Omental fat pad (tissue), 4 donors: ENCODE measurements at places on chromosomes 7 and 10.

DNA sequence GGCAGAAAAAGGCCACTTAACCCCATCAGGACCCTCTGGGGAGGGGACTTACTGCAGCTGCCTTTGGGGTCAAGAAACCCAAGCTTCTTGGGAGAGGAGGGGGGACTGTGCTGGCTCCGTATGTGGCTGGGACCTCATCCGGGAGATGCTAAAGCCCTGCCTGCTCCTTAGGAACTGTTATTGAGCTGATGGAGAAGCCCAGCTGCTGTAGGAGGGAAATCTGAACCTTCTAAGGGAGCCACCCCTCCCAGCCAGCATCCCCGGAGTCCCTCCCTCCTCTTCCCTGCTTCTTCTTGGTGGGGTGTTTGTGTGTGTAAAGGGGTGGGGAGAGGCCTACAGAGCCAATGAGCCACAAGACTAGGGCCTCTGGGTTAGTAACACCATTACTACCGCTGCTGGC, 8.2 kb downstream of the KCNIP2 start:
- no peak for DNase-seq

DNA sequence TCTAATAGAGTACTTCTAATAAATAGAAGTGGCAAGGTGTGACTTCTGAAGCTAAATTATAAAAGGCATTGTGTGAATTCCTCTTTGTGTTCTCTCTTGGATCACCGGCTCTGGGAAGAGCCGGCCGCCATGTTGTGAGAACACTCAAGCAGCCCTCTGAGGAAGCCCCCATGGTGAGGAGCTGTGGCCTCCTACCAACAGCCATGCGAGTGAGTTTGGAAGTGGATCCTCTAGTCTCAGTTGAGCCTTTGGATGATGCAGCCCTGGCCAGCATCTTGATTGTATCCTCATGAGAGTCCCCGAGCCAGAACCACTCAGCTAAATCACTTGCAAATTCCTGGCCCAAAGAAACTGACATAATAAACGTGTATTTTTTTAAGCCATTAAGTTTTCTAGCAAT, 94.5 kb upstream of the CARD11 start:
- DNase-seq = no peak

DNA sequence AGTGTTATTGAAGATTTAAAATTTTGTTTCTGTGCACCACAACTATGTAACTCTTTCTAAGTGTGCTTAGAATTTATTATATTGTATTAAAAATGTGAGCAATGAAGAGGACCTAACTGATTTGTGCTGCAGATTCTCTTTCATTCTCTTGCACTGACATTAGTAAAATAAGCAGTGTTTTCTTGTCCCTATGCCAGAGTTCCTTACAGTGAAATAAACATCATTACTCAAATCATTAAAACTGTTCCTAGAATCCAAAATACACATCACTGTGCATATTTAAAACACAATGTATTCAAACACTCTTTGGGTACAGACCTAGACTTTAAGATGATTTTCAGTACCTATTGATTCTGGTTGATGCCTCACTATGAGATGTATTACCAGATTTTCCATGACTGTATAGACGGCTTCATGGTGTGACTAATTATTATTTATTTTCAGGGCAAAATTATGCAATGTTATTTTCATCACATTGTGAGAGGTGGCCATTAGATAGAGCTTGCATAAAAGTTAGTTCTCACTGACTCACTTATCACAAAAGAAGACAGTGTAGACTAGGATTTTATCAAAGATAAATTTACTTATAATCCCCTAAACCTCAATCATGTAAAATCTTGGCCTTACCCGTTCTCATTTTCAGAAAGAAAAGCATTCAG, 93.4 kb downstream of the PTPRZ1 start:
- no peak for DNase-seq

GRCh38 chr10:48633381-48634197, 28.7 kb upstream of the ARHGAP22 start:
- no peak for DNase-seq

- DNase-seq = no peak
These were observed 24.6 kb downstream of the SCIN start for GRCh38 chr7:12595148-12595547.

GRCh38 chr10:22429981-22430421, 84.7 kb downstream of the SPAG6 start:
- no peak for DNase-seq

DNA sequence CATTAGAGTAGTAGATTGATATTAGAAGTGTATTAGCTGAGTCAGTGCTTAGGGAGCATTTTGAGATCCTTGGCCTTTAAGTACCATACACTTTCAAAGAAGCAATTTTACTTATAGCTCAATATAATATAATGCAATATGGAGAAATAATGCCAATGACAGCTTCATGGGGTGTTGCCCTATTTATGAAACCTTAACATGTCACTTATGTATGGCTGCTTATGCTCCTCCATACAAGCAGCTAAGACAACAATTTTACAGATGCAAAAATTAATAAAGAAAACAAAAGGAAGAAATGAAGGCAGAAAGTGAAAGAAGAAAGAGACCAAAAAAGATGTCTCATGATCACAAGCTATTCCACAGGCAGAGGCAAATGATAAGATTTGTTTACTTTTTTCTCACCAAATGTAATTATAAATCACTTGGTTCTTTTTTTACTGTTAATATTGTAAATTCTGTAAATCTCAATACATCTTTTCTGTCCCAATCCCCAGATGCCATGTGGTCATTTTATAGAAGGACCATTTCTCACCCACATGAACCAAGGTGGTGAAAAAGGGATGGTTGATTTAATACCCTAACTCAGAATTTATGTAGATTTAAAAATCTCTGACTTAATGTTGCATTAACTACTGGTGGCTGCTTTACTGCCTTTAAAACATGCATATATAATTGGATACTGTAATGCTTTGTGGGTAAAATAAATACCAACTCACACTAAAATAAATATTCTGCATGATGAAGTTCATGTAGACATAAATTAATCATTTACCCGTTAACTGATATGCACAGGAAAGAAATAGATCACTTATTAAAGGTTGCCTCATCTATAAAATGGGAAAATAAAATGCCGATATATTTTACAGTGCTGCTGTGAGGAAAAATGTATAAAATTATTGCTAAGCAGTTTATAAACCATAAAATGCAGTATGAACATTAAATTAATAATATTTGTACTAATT, 33.5 kb upstream of the RHOBTB1 start:
- DNase-seq = no peak

GRCh38 chr10:111246136-111246535, 169.3 kb downstream of the ADRA2A start:
- no peak for DNase-seq

DNA sequence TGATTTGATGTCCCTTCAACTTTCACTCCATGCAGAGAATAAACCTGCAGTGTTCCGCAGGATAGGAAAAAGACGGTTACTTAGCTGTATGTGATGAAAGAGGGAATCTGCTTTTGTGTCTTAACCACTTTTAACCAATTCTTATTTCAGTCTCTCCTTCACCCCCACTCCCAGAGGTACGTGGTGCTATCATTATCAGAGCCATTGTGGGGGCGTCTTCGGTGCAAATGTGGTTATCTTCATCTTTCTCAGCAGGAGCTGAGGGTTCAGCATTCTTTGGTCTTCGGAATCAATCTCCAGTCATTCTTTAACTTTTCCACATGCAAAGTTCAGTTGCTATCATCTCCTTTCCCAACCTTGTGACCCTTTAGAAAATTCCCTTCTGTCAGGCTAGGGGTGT, 219.9 kb upstream of the LYZL1 start:
- no peak for DNase-seq

GRCh38 chr7:94391726-94392392, 2.8 kb upstream of the COL1A2 start:
- DNase-seq = no peak

GRCh38 chr7:12771378-12771877, 84.0 kb downstream of the ARL4A start:
- no peak for DNase-seq

- DNase-seq = no peak
These were observed 586.6 kb downstream of the INHBA start for GRCh38 chr7:41116337-41116736.

- DNase-seq = no peak
These were observed 239.0 kb downstream of the PHTF2 start for GRCh38 chr7:78037603-78038002.

DNA sequence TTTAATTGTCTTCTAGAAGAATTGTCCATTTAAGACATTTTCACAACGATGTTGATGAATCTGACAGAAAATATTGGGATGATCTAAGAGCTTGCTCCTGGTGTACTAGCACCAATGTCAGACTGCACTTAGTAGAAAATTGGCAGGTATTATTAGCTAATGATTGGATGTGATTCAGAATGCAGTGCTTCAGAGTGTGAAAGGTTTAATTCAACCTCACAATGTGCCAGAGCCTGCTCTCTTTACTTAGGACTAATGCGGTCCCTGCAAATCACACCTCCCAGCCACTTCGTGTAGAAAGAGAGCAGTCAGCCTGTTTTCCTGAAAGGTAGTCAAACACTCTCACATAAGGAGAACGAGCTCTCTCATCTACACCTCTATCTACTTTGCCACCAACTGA, 197.5 kb downstream of the ZNF438 start:
- no peak for DNase-seq

GRCh38 chr7:121192834-121193233, 136.0 kb upstream of the WNT16 start:
- no peak for DNase-seq

- no peak for DNase-seq
These were observed 13.8 kb downstream of the VIPR2 start for GRCh38 chr7:159130820-159131219.

DNA sequence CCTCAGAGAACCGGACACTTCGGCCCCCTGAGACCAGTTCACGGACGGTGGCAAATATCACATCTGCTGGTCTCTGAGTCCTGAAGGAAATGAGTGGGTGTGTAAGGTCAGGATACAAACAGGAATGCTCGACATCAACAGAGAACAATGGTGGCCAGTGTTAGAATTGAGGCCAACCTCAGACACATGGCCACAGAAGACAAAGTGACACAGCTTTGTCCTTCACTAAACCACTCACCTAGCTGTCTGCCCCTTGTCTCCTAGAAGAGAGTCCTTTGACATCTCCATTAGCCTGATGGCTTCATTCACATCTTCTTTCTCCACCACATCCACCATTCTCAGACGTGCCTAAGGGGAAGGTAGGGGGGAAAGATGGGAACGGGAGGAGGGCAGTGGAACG, 4.3 kb downstream of the COPS6 start:
- DNase-seq = no peak

- no peak for DNase-seq
These were observed 13.5 kb downstream of the CHST15 start for GRCh38 chr10:124079864-124080263.

GRCh38 chr10:69866688-69867461, 65.2 kb downstream of the COL13A1 start:
- DNase-seq = no peak

DNA sequence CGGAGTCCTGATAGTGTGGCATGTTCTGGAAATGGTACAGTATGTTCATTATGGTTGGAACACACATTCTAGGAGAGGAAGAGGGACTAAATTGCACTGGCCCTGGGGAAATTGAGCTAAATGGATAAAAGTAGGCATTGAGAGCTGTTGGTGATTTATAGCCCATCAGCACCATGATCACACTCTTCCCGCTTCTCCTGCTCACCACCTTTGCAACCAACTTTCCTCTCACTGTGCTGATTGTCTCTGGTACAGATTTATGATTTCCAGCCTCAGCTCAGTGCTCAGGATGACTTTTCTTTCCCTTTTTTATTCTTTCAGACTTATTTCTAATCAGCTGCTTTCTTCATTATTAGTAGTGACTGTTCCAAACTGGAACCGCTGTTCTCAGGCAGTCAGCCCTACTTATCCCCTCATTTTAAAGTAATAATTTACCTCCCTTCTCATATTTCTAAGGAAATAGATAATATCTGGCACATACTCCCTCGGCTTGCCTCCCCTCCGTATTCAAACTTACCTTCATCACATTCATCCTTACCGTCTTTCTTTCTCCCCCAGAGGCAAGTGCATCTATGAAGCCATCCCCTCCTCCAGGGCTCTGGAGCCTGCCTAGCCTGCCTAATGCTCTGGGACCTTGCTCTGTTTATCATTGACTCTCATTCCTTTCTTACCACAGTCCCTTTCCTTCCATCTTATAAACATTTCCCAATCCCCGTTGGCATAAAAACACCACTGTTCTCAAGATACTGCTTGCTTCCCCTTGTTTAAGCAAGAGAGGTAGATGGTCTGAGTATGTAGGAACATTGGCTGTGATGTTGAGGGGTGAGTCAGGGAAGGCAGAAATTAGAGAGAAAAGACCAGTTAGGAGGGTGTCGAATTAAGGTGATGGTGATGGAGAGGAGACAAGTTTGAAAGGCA, 51.6 kb upstream of the RPA3 start:
- DNase-seq = no peak

GRCh38 chr10:93079663-93080349, 6.1 kb downstream of the CYP26A1 start:
- no peak for DNase-seq

DNA sequence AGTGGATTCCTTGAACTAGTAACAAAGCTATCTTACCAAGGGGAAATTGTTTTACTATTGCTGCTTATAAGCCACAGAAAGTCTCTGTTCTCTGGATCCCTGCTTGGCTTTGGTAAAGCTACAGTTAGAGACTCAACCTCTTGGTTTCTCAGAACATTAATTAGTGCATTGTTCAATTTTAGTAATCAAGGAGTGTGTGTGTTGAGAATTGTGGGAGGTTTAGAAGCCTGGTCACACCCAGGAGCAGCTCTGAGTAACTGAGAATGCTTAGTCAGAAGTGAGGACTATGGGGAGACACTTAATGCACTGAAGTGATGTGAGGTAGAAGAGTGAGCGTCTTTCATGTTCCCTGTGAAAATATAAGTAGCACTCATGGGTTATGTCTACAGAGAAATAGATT, 8.2 kb upstream of the ACTA2 start:
- no peak for DNase-seq

DNA sequence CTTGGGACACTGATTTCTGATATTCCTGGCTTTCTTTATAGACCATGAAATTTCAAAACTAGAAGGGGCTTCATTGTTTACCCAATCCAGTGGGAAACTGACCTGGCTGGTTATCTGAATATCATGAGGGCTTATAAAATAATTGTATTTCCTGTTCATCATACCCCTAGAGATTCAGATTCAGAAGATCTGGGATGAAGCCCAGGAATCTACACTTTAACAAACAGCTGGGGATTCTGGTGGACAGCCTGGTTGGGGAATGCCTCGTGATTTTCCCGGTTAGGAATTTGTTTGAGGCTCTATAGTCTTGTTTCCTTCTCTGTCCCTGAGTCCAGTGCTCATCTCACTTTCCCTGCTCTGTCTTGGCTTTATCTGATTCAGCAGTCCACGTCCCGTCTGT, 110.3 kb downstream of the ADRA2A start:
- no peak for DNase-seq

GRCh38 chr10:19803676-19804075, 12.6 kb upstream of the PLXDC2 start:
- no peak for DNase-seq

DNA sequence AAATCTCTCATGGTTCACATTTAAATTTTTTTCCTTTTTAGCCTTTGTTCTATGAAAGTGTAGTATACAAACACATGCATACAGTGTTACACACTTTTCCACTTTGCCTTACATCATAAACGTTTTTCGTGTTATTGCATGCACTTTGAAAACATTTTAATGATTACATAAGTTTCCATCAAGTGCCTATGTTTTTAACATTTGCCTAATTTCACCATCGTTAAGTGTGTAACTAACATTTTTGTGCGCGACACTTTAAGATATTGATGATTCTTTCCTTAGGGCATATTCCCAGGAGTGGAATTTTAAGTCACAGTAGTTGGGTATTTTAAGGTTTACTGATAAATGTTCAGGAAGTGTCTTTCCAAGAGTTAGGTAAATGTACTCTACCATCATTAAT, 1.5 kb upstream of the FRAT2 start:
- no peak for DNase-seq
